Sigmoid colon (tissue), 7 donors: ENCODE measurements at places on chromosomes 4 and X. TPM values are rescaled to one million over a fixed set of nuclear protein-coding genes. Genes with fewer than 3 reads are reported as not detected.

The KCNIP4 gene
- total RNA-seq: 9.1 TPM

The G3BP2 gene
- total RNA-seq: 102 TPM

The IL2RG gene
- 8.1 TPM for total RNA-seq

The DOK7 gene
- total RNA-seq: not detected

The SMPX gene
- total RNA-seq: 27.7 TPM

The TRIML2 gene
- total RNA-seq: not detected
